ENCODE measurements at places on chromosomes 16 and 17.

GRCh38 chr17:62186841-62187240 is 121.8 kb upstream of the MED13 start:
- no peak for DNase-seq

DNA sequence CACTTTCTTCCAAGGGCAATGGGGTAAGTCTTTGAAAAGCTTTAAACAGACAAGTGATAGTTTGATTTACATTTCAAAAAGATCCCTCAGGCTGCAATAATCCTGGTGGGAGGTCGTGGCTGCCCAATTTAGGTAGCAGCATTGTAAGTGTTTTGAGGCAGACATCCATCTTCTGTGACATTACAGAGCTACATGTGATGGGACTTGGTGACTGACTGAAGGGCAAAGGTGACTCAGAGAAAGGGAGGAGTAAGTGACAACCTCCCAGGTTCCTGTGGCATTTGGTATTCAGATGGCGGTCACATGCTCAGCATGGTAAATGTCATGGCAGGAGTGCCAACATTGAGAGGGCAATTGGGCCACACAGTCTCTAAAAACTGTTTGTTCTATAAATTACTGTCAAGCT is 26.5 kb downstream of the STAT3 start:
- DNase-seq = no peak

- peak; percentile 74 for DNase-seq
Observed at GRCh38 chr16:89122322-89122851, 28.7 kb downstream of the ACSF3 start.

DNA sequence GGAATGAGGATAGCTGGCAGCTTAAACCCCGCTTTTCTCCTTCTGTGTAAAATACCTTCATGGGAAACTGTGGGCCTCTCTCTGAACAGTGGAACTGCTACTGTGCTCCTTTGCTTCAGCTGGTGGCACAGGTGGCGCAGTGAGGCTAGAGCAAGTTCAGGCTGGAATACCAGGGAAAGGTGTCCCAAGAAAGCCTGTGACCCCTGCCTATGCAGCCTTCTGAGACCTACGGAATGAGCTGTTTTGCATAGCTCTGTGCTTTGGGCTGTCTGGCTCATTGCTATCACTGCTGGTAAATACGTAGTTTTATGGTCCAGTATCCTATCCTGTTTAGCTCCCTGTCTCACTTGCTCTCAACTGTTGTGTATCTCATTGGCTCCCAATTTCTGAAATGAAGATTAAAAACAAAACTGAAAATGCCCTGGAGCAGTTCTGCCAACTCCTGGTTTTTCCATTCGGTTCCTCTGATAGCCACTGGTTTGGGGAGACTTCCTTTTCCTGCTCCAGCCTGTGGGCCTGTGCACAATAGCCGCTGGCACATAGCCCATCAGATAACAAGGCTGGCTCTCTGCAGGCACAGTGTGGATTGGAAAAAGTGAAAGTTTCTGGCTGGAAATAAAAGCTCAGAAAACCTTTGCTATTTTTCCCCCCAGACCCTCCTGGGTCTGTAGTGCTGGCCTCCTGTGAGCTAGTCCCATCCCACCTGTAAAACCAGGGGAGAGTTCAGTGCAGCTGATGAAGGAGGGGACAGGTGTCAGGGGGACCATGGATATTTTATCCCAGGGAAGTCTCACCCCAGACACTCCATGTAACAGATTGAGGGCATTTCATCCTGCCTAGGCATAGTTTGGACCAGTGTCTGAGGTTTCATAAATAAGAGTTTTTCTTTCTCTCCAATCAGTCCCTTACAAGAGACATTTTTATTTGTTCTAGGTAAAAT is 24.0 kb downstream of the LIMD2 start:
- no peak for DNase-seq

DNA sequence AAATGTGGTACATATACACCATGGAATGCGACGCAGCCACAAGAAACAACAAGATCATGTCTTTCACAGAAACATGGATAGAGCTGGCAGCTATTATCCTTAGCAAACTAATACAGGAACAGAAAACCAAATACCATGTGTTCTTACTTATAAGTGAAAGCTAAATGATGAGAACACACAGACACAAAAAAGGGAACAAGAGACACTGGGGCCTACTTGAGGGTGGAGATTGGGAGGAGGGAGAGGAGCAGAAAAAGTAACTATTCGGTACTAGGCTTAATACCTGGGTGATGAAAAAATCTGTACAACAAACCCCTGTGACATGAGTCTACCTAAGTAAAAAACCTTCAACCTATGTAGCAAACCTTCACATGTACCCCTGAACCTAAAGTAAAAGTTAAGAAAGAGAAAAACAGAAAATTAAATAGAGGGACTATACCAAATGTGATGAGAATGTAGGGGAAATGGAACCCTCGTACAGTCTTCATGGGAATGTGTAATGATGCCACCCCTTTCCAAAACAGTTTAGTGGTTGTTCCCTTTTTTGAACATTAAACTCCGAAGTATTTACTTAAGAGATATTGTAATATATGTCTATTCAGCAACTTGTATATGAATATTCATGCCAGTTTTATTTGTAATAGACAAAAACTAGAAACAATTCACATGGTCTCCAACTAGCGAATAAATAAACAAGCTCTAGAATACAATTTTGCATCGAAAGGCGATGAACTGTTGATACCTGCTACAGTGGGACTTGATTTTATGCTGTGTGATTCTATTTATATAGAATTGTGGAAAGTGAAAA is 33.9 kb downstream of the AHSP start:
- DNase-seq = no peak

- DNase-seq = no peak
Observed at GRCh38 chr16:3171181-3171854, 16.7 kb upstream of the OR1F1 start.

GRCh38 chr16:89357055-89357816 is 133.1 kb downstream of the ANKRD11 start:
- peak; percentile 87 for DNase-seq

GRCh38 chr16:80940069-80940856 is 66.4 kb downstream of the CMC2 start:
- no peak for DNase-seq

DNA sequence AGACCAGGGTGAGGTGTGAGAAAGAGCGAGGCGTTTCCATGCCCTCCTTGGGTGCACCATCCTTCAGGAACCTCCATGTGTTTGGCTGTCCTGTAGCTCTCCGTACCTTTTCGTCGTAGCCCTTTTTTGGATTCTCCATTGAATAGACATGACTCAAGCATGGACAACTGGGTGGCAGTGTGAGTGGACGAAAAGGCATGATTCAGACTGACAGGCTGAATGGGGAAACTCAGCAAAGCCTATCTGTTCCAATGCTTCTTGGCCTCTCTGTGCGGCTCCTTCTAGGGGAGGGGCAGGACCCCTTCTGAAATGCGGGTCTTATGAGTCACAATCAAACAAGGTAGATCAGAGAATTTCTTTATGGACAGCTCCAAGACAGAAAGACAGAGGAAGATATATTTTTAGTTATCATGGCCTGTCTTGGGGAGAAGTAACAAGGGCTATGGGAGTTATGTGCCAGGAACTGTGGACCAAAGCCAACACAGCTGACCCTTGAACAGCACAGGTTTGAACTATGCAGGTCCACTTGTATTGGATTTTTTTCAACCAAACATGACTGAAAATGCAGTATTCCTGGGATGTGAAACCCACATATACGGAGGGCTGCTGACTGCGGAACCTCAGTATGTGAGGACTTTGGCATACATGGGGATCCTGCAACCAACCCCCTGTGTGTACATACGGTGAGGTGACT is 22.9 kb downstream of the ADORA2B start:
- no peak for DNase-seq

DNA sequence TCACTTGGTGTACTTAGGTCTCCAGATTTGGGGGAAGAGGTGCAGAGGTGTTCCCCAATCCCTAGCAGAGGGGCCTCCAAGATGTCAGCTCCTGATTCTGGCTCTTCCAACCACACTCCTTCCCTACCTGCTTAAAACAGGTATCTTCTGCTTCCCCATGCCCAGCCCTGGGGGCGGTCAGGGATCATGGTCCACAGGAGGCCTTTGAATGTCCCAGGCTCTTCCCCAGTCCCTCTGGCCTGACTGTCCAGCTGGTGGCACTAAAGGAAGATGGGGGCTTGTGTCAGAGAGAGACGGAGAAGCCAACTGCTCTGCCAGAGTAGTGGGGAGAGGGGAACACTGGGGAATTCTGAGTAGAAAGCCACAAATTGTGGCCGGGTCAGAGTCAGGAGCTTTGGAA is 3.8 kb downstream of the ARL4D start:
- peak; percentile 38 for DNase-seq

DNA sequence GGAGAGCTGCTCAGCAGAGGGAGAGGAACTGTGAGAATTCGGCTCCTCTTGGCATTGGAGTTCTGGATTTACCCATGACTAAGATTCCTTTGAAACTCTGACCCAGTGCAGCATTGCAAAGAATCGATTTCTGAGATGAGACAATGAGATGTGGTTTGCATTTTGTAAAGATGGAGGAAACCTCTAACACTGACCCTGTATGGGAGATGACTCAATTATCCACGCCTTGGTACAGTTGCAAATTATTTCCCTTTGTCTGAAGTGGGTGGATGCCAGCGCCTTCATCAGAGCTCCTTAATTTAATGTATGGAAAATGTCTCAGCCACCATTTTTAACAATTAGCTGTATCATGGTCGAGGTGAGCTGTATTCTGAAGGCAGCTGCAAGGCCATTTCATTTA is 53.4 kb downstream of the NUP93 start:
- DNase-seq = no peak

GRCh38 chr17:57431415-57431814 is 175.1 kb downstream of the MSI2 start:
- no peak for DNase-seq

DNA sequence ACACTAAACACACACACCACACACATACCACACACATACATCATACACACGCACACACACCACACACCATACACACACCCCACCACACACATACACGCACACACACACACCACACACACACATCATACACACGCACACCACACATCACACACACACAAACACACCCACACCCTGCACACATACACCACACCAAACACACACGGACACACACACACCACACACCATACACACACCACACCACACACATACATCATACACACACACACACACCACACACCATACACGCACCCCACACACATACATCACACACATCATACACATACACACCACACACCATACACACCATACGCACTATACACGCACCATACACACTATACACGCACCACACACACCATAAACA is 3.7 kb upstream of the SOX8 start:
- DNase-seq = no peak

- no peak for DNase-seq
Observed at GRCh38 chr16:70696952-70697593, 11.2 kb upstream of the MTSS2 start.

GRCh38 chr16:56997931-56998330 is 8.6 kb downstream of the NLRC5 start:
- DNase-seq = no peak

Data from posterior cingulate gyrus (tissue), 11 donors.